Substantia nigra (tissue), 51 donors: ENCODE measurements at places on chromosomes 16 and 17.

DNA sequence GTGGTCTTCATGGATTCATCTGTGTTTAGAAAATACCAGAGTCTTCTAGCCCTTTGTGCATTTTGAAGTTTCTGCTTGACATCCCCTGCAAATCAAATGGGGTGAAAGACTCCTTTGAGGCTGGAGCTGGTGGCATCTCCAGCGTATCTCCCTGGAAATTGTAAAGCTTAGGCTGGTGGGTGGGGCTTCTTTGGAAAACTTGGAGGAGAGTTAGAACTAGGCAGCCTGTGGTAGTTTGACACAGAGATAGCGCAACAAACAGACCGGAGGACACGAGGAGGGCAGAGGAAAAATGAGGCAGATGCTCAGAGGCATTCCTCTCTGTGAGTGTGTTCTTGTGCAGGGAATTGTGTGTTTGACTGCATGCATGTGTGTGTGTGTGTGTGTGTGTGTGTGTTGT lies 116.3 kb downstream of the IRX5 start:
- DNase-seq: no peak

DNA sequence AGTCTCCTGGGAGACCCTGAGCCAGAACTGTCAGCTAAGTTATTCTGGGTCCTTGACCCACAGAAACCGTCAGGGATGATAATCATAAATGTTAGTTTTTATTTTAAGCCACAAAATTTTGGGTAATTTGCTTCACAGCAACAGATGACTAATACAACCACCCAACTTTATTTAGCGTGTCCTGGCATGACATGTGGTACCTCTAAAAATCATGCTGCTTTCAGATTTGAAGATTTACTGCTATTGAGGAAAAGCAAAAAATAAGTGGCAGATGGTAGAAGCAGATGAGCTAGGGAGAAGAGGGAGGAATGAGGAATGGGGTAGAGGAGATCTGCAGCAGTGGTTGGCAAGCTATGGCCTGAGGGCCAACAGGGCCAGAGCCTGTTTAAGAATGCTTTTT lies 90.4 kb downstream of the TMEM100 start:
- no peak for DNase-seq

- no peak for DNase-seq
Measured at GRCh38 chr17:61631800-61632199, 40.8 kb upstream of the NACA2 start.

DNA sequence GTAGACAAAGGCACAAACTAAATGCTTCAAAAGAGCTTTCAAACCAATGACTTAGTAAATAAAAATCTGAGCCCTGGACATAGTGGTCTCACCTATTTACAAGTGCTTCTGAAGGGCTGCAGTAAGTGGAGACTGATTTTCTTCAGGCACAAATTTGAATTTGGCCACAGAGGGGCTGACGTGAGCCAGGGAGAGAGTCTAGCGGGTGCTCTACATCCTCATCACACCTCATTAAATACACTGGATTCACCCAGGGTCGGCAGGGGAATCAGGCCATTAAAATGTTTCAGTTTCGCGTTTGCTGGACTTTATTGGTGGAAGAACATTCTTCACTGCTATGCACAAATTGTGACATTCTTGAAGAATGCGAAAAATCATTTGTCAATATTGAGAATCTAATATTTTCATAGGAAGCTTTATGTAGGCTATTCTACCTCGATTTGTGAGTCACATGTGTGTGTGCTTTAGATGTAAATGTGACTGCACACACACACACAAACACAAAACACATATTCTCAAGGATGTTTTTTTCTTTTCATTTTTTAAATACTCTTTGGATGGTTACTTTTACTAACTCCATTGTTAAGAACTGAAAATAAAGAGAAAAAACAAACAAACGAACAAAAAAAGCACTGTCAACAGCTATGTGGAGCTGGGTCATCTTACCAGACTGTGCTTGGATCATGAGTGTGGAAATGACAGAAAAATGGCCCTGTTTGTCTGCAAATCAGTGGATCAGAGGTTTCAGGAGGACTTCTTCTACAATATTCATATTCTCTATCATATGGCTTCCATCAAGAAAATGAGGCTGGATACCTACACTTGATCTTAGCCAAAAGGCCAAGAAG lies 58.9 kb downstream of the CDH11 start:
- DNase-seq: no peak

DNA sequence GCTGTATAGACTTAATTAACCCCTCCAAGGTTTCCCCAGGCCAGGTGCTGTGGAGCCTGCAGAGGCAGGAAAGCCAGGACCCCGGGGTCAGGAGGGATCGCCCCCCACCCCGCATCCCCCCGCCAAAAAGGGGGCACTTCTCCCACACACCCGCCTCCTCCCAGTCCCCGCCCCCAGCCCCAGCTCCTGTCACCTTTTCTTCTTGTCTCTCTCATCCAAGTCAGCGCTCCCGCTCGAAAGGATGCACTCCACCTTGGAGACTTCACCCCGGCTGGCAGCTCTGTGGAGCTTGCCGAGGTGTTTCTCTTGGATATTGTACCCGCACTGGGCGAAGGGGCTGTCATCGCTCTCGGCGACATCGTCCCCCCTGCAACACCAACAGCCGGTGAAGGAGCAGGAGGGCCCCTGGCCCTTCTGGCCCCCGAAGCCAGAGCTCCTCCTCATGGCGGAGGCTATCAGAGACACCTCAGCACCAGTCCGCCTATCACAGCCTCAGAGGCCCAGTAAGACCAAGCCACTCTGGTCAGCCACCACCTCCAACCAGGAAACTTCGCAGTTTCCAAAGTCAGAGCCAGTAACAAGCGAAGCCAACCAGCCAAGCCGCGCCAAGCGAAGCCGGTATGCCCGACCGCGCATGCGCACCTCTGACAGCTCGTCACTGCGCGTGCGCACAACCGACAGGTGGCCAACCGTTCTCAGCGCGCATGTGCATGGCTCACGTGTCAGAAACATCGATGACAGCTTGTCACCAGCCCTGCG lies 52.5 kb downstream of the SHCBP1 start:
- DNase-seq: no peak

GRCh38 chr16:70495425-70496182 lies 27.8 kb downstream of the COG4 start:
- no peak for DNase-seq

DNA sequence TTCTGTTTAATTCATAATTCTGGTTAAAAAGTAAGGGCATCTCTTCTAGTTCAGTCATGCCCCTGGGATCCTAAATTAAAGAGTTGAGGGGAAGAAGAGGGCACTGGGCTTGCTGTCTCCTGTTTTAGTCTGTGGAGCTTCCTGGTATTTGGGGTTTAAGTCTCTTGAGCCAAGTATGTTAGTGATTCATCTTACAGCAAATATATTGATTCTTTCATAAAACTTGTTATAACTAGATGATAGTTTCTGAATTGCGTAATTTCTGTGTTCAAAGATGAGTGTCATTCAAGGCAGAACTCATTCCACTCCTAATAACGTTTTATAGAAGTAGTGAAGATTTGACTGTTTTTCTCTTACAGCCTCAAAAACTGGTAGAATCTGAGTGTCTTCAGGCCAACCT lies 1.7 kb downstream of the TXNDC17 start:
- DNase-seq: no peak

GRCh38 chr16:79267781-79268180 lies 332.8 kb downstream of the MAF start:
- DNase-seq: no peak

GRCh38 chr17:19760746-19761145 lies 12.6 kb upstream of the ALDH3A1 start:
- no peak for DNase-seq

GRCh38 chr17:1108765-1109605 lies 70.8 kb downstream of the ABR start:
- DNase-seq: no peak
